ENCODE measurements at places on chromosomes 16 and 17. TPM values are rescaled to one million over a fixed set of nuclear protein-coding genes. Genes with fewer than 3 reads are reported as not detected.

DNA sequence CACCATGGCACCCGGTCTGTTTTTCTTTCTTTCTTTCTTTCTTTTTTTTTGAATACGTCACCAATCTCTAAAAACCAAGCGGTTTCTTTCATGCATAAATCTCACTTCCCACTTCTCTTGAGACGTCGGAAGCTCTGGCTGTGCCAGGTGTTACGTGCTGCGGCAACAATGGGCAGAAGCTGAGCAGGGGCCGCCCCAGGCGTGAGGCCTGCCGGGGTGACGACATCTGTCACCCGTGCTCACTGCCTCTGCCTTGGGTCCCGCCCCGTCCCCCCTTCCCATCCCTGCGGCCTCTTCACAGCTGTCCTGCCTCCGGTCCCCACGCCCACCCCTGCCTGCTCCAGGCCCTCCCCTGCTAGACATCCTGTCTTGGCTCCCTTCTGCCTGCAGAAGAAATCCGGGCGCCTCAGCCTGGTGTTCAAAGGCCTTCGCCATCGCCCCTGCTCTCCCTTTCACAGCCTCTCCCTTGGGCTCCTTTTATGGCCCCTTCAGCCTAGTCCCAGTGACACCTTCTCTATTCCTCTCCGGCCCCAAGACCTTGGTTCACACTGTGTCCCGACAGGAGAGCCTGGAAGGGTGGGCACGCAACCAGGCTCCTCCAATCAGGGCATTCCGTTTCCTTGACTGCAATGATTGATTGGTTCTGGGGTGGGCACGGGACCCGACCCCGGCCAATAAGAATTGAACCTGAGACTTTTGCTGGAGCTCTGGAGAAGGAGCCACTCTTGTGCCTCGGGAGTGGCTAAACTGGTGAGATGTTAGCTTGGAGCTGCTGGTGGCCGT is 4.8 kb downstream of the P2RX1 start:
- no peak for DNase-seq

SLFN12L gene
- total RNA-seq, result 5.1 TPM

KRT31 gene
- not detected for total RNA-seq

DNA sequence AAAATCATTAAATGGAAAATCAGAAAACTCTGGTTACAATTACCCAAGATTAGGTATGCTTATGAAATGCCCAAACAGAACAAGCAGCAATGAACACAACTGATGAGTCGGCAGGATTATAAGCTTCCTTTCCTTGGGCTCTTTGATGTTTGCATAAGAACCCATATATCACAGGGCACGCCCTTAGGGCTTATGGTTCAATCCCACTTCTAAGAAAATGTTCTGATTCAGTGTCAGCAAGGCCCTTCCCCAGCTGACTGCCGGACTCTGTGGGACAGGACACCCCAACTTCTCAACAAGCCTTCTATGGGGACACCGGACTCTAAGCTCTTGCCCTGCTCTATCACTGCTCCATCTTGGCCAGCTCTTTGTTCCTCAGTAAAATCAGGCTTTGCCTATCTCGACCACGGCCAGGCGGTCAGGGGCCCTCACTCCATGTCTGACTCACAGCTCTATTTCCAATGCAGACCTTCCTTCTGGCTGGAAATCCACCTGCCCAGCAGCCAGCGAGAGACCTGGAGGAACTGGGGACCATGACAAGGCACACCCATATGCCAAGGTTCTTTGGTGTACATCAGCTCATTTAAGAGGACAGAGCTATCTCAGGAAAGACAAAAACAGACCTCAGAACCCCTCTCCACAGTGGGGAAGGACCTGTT is 26.8 kb downstream of the LITAFD start:
- no peak for DNase-seq

- no peak for DNase-seq
Measured at GRCh38 chr17:14149751-14150150, 80.4 kb downstream of the COX10 start.

DNA sequence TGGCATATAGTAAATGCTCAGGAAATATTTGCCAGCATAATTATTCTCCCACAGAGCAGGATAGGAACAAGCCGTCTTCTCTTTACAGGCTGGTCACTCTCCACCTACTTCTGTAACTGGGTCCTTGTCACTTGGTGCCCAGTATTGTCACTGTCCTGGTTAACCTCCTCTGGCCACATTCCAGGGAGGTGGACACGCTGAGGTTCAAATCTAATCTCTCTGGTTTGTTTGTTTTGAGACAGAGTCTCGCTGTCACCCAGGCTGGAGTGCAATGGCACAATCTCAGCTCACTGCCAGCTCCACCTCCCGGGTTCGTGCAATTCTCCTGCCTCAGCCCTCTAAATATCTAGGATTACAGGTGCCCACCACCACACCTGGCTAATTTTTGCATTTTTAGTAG is 15.6 kb downstream of the SBK1 start:
- DNase-seq, result no peak

- DNase-seq, result no peak
Measured at GRCh38 chr17:2312736-2313135, 9.0 kb downstream of the SRR start.

OTOA gene
- 0.90 TPM for total RNA-seq

CCL7 gene
- not detected for total RNA-seq

GRCh38 chr17:74598346-74599022 is 6.4 kb upstream of the CD300LD start:
- no peak for DNase-seq

GRCh38 chr16:68296291-68296690 is 14.5 kb downstream of the SLC7A6OS start:
- no peak for DNase-seq
